GM12891 (cell line): ENCODE measurements at places on chromosomes 11 and 22.

GRCh38 chr11:95499516-95500135 lies 268.6 kb upstream of the SESN3 start:
- no peak for DNase-seq

GRCh38 chr11:78991681-78992080 lies 417.0 kb upstream of the NARS2 start:
- DNase-seq = no peak

DNA sequence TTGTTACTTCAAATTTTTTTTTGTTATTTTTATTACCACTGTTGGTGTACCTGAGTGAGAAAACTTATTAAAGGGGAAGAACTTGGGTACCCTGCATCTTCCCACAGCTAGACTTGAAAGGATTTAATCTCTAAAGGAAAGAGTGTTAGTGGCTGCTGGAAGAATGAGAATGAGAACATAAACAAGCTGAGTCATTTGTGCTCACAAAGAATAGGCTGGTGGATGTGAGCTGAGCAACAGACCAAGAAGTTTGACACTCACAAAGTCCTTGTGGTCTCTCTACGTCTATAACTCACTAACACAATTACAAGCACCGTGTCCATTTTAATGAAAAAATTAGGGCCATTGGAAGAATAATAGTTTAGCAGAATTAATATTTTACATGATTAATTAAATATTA lies 217.6 kb upstream of the ANO5 start:
- no peak for DNase-seq

GRCh38 chr11:14304601-14305000 lies 54.4 kb downstream of the RRAS2 start:
- no peak for DNase-seq

DNA sequence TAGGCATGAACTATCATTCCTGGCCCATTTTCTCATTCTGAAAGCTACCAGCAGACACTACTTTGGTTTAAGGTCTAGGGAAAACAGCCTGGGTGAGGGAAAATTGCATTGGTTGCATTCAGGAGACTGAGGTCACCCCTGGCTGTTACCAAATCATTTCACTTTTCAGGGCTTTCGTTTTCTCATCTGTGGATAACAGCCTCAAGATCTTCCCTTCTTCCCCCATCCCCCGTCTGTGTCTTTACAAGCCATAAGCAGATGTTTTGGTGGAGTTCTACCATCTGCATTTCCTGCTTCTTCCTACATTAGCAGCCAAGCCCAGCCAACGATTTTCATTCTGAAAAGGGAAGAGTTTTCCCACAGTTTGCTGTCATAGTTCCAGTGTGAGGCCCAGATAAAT lies 130.4 kb downstream of the HIPK3 start:
- no peak for DNase-seq

- peak; percentile 41 for DNase-seq
Measured at GRCh38 chr11:124799348-124800225, 619 bp downstream of the MSANTD2 start.

- DNase-seq = no peak
Measured at GRCh38 chr11:115471367-115471766, 32.8 kb downstream of the CADM1 start.

GRCh38 chr11:40188848-40189247 lies 1270.6 kb downstream of the LRRC4C start:
- DNase-seq = no peak

DNA sequence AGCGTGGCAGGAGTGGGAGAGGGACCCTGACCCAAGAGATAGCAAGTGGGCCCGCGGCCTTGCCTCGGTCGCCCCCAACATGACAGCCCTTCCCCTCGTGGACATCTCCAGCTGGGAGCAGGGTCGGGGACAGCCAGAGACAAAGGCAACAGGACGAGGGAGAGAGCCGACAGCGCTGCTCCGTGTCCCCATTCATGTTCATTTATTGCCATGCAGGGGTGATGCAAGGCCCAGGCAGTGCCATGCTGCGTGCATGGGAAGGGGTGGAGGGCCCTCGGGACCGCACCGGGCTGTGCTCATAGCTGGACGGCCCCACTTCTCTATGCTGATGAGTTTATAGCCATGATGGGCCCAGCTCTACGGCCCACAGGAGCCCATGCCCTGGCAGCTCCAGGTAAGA lies 12.7 kb downstream of the MRPL23 start:
- no peak for DNase-seq

DNA sequence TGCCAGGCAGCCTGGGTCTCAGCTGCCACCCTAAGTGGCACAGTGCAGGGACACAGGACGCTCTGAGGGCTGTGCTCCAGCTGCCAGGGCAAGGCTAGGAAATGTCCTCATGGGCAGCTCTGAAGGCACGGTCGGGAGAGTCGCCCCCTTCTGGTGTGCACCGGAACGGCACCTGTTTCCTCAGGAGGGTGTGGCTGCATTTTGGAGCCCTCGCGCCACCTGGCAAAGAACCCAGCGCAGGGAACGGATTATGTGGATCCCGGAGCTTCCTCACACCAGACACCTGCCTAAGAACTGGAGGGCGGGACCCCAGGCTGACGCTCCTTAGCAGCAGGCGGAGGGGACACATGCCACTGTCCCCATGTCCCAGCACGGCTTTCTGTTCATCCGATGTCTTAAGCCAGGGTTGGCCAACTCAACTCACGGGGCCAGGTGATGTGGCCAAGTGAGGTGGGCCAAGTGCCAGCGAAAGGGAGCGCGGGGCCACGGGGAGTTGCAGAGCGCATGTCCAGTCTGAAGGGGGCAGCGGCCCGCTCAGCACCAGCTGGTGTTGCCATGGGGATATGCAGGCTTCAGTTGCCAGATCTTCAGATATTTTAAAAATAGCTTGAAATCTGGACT lies 5.1 kb upstream of the SLC22A8 start:
- DNase-seq = no peak

GRCh38 chr22:49725516-49725915 lies 102.2 kb downstream of the BRD1 start:
- DNase-seq = no peak

- DNase-seq = no peak
Measured at GRCh38 chr22:29813563-29813962, 24.5 kb downstream of the ASCC2 start.

DNA sequence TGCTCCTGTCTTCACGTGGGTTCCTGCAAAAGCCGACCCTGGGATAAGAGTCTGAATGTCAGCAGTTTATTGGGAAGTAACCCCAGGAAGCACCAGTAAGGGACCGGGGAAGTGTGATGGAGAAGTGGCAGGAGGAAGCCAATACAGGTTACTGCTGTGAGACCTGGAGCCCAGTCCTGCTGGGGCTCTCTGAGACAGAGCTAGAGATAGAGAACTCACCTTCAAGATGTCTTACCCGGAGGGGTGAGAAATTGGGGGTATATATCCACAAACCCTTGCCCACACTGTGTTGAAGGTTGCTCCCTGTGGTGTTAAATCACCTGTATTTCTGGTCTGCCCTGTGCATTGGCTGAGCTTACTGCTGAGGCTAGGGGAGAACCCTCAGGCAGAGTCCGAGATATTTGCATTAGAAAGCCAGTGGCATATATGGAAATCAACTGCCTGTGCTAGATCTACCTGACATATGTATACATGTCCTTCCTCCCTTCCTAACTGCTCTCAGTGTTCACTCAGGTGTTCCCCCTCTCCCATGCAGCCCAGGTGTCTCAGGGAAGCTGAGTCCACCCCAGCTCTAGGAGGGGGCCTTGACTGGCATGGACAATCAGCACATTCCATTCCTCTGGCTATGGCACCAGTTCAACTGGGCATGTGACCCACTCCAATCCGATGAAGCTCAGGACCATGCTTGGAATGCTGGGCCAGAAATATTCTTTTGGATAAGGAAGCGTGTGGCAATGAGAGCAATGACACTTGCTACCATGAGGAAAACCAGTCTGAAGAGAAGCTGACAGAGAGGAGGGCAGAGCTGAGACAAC lies 6.8 kb upstream of the MICAL2 start:
- DNase-seq = no peak

- no peak for DNase-seq
Measured at GRCh38 chr11:20474882-20475517, 87.5 kb downstream of the PRMT3 start.

DNA sequence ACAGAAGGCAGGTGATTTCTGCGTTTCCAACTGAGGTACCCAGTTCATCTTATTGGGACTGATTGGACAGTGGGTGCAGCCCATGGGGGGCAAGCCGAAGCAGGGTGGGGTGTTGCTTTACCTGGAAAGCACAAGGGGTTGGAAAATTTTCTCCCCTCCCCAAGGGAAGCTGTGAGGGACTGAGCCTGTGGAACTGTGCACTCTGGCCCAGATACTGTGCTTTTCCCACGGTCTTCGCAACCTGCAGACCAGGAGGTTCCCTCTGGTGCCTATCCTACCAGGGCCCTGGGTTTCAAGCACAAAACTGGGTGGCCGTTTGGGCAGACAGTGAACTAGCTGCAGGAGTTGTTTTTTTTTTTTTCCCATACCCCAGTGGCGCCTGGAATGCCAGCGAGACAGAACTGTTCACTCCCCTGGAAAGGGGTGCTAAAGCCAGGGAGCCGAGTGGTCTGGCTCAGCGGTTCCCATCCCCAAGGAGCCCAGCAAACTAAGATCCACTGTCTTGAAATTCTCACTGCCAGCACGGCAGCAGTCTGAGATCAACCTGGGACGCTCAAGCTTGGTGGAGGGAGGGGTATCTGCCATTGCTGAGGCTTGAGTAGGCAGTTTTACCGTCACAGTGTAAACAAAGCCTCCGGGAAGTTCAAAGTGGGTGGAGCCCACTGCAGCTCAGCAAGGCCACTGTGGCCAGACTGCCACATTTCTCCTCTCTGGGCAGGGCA lies 97.2 kb downstream of the JRKL start:
- no peak for DNase-seq

DNA sequence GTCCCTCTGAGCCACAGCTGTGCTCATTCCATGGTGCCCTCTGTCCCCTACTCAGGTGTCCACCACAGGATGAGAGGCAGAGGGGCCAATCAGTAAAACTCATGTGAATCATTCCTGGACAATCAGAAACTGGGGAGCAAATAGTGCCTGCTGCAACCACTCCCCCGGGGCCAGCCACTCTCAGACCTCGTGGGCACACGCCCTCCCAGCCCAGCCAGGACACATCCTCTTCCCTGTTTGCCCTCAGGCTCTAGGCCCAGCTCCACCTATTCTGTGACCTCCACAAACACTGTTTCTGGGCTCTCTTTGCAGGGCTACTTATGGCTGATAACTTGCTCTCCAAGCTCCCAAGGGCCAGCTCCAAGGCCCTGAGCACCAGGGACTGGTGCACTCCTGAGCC lies 14.0 kb upstream of the KCTD14 start:
- no peak for DNase-seq

DNA sequence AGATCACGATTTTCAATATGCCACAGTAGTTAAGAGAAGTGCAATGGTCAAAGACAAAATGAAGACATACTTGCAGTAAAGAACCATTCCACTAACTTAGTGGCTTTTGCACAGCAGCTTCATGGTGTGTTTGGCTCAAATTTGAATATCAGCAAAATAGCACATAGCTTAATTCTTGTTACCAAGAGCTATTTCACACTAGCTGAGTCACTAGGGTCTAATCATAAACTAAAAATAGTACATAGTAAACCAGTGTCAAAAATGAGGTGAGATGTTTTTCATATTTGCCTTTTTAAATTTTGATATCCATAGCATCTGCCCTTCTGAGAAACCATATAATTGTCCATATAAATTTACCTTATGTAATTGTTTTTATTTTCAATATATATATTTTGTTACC lies 325.0 kb upstream of the LUZP2 start:
- DNase-seq = no peak

DNA sequence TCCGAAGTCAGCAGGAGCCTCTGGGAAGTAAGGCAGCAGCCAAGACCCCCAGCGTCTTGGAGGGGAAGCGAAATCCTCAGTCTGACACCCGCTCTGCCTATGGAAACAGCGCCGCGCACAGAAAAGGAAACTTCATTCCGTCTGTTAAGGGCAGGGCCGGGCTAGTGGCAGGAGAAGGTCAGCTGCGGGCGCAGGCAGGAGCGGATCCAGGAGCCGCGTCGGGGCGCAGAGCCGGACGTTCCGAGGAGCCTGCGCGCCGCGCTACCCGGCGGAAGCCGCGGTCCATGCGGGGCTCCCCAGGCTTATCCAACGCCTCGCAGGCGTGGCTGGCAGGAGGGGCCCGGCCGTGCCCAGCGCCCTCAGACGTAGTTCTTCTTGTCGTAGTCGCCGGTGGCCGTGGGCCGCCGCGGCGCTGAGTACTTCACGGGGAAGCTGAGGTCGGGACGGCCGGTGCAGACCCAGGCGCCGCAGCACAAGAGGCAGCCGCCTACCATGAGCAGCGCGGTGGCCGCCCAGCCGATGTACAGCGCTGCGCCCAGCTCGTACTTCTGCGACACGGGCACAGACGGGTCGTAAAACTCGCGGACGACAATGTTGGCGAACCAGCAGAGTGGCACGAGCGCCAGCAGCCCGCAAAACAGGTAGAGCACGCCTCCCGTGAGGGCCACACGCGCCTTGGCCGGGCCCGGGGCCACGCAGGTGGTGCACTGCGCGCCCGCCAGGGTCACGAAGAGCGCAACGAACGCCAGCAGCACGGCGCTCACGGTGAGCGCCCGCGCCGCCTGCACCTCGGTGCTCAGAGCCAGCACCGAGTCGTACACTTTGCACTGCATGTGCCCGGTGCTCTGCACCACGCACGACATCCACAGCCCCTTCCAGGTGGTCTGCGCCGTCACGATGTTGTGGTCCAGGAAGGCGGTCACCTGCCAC lies 705 bp downstream of the CLDN5 start:
- no peak for DNase-seq

- DNase-seq = no peak
Measured at GRCh38 chr11:2892967-2893528, 7.5 kb upstream of the CDKN1C start.

GRCh38 chr11:73185680-73186293 lies 32.3 kb upstream of the P2RY2 start:
- DNase-seq = no peak

GRCh38 chr11:10725907-10726253 lies 25.2 kb upstream of the CTR9 start:
- no peak for DNase-seq

GRCh38 chr22:39482768-39483167 lies 19.3 kb upstream of the MIEF1 start:
- no peak for DNase-seq

- DNase-seq = no peak
Measured at GRCh38 chr11:810040-810567, 337 bp downstream of the RPLP2 start.

DNA sequence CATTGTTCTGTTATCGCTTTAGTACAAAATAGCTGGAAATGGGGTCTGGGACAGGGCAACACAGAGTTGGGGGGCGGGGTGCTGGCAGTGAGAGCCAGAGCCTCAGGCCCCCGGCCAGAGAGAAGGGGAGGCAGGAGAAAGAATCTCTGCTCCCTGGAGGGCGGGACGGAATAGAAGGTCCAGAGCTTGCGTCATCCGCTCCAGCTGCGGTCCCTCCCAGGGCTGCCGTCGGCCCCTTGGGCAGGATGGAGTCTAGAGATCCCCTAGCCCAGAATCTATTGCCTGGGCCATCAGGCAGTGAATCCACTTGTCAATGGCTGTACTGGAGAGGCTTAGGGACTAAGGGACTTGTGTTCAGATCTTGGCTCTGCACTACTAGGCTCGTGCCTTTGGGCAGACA lies 5.0 kb downstream of the TP53I11 start:
- no peak for DNase-seq

- DNase-seq = no peak
Measured at GRCh38 chr22:37187552-37187890, 526 bp downstream of the C1QTNF6 start.
